Hepatic stellate cell (primary cell): ENCODE measurements at places on chromosomes 2 and 18.
A peak's percentile ranks its signal among the peaks of the same experiment; 100 is the strongest.

DNA sequence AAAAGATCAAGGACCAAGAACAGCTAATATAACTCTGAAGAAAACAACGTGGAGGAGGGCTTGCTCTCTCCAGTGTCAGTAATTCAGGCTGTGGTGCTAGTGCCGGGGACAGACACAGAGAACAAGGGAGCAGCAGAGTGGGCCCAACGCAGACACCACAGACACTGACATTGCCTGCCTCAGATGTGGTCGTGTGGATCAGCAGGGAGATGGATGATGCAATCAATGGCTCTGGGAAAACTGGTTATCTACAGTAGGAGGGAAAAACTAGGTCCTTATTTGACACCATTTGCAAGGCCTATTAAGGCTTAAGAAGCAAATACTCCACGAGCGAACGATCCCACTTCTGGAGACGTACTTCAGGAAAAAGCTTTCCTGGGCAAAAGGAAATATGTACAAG is 36.1 kb downstream of the HDLBP start:
- no peak for DNase-seq

DNA sequence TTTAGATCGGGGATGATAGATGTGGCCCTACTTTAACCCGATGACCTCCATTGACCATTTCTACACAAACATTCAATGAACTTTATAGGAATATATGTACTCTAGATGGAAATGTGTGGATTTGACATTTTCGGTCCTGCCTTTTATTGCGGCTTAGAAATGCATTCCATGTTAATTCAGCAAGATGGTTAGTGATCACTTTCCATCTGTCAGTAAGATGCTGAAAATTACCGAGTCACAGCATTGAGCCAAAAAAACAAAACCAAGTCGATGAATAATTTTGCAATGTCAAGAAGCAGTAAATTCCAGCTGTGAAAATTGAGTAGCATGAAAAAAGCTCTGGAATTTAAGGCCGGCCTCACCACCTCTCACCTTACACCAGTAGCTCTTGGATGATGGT is 1642.6 kb upstream of the NXPH2 start:
- no peak for DNase-seq

DNA sequence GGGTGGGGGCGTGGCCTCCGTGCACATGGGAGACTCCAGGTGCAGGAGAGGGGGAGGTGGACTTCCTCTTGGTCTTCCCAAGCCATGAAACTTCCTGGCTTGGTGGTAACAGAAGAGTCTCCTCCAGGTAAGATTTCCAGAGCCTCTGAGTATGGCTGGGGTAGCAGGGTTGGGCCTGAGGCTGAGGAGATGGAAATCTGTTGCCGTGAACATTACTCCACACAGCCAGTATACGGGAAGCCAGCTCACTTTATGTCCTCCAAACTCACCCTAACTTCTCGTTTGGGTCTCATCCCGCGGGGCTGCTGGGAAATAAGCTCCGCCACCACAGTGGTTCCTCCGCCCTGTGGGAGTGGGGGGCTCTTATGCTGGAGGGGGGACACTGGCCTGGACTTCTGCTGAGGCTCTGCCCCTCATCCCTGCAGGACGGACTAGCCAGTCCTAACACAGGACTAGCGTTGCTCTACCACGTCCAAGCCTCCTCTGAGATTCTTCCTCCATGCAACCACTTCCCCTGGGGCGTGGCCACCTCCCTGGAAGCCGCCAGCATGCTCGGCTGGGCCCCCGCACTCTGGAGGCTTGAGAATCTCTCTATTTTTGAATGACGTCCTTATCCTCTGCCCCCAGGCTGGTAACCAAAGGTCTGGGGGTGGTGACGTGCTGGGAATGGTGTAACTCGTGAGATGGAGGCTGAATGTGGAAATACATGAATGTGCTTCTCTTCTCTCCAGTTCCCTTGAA is 777 bp upstream of the RAB17 start:
- DNase-seq = no peak

DNA sequence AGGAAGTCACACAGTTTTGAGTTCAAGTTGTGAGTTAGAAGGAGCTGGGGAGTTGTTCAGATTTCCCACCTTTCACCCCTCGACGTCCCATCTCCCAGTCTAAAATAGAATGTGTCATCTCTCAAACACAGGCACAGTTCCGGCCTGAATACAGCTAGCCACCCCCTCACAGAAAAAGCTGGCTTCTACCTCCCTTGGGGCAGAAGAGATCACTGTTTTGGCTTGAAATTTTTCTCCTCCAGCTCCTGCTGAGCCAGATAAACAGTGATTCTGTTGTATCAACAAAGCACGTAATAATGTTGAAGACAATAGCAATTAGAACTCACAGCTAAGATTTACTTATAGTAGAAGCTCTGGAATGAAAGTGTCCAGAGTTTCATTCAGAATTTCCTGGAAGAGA is 74.7 kb downstream of the KIAA2012 start:
- peak; percentile 40 for DNase-seq

DNA sequence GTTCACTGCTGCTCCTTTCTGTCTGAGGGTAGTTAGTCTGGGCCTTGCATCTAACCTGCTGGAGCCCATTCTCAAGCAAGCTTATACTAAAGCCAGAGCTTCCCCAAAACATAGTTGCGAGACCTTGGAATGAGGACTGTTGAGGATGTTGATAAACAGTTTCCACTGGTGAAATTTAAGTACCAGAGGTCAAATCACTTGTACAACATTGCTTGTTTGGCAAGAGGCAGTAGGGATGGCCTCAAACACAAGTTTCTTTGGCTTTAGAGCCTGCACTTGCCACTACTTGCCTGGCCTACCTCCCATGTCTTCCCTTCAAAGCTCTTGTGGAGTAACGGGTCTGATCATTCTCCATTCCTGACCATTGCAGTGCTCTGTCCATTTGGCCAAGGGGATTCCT is 262.7 kb downstream of the FHOD3 start:
- no peak for DNase-seq

DNA sequence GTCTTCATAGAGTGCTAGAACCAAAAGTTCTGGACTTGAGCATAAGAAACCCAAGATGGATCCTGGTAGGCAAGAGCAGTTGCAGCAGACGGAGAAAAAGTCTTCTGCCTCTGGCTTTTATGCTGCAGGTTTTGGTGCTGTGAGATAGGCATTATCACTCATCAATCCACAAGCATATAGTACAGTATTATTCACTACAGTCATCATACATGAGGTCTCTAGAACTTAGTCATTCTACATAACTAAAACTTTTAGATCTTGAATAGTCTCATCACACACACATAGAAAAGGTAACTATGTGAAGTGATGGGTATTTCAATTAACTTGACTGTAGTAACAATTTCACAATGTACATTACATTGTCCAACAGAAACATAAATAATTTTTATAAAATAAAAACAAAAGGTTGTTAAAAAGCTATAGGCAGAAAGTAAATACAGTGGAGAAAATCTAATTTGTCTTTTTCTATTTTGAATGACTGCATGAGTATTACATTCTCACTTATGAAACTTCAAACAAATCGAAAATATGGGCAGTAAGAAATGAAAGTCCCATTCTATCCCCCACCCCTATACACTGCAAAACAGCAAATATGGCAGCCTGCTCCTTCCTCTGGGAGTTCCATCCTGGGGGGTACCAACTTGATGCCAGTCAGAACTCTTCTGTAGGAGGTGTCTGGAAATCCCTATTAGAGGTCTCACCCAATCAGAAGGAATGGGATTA is 534.3 kb upstream of the ACVR2A start:
- no peak for DNase-seq
